OCI-LY7 (cell line): ENCODE measurements at places on chromosomes 16 and 17. TPM values are rescaled to one million over a fixed set of nuclear protein-coding genes. Genes with fewer than 3 reads are reported as not detected.
A peak's percentile ranks its signal among the peaks of the same experiment; 100 is the strongest.

DNA sequence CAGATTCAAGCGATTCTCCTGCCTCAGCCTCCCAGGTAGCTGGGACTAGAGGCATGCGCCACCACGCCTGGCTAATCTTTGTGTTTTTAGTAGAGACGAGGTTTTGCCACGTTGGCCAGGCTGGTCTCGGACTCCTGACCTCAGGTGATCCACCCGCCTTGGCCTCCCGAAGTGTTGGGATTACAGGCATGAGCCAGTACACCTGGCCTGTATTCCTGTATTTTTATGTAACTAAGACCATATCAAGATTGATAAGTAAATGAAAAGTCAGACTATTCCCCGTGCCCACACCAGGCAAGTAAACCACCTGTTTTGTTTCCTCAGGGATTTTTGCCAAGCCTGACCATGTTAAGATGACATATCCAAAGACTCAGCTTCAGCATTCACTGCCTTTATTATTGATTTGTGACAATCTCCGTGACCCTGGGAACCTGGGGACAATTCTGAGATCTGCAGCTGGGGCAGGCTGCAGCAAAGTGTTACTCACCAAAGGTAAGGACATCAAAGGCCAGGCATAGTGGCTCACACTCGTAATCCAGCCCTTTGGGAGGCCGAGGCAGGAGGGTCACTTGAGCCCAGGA is 5.6 kb downstream of the MRM3 start:
- no peak for DNase-seq

- DNase-seq, result no peak
Observed at GRCh38 chr16:78489072-78489471, 389.6 kb downstream of the WWOX start.

DNA sequence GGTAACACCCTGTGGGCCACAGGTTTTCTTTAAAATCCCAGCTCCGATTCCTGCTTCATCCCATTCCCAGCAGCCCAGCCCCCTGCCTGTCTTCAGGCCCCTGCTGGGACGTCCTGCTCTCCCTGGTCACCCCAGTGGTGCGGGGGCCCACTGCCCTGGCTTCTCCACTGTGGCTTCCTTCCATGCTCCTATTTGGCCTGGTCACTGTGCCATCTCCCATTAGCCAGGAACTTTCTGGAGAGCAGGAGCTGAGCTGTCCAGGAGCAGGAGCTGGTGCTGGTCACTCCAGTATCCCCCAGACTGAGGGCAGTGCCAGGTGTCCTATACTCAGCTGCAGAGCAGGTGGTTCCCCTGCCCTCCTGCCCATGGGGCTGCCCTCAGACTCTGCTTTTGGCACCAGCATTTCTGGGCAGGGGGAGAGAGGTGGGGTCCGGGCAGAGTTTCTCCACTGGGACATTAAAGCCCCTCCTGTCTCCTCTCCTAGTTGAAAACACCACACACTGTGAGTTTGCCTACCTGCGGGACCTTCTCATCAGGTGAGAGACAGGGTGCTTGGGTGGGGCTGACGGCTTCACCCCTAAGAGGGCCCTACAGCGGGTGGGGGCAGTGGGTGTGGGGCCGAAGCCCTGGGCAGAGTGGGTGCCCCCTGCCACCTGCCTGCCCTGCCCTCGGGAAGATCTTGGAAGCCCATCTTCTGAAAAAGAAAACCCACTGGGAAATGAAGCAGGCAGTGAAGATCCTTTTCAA is 356.2 kb downstream of the SEC14L1 start:
- DNase-seq, result no peak

GRCh38 chr17:16215965-16216316 is 607 bp upstream of the NCOR1 start:
- DNase-seq, result peak; percentile 83

Gene NOL11
- 61.5 and 64.9 TPM in 2 replicates for total RNA-seq

GRCh38 chr17:28796062-28796461 is 46.5 kb downstream of the FAM222B start:
- no peak for DNase-seq

Gene TNFRSF13B
- total RNA-seq, result 5.7 and 7.5 TPM in 2 replicates

Gene LITAF
- 34.2 and 43.2 TPM in 2 replicates for total RNA-seq

Gene NATD1
- 6.0 and 6.8 TPM in 2 replicates for total RNA-seq

DNA sequence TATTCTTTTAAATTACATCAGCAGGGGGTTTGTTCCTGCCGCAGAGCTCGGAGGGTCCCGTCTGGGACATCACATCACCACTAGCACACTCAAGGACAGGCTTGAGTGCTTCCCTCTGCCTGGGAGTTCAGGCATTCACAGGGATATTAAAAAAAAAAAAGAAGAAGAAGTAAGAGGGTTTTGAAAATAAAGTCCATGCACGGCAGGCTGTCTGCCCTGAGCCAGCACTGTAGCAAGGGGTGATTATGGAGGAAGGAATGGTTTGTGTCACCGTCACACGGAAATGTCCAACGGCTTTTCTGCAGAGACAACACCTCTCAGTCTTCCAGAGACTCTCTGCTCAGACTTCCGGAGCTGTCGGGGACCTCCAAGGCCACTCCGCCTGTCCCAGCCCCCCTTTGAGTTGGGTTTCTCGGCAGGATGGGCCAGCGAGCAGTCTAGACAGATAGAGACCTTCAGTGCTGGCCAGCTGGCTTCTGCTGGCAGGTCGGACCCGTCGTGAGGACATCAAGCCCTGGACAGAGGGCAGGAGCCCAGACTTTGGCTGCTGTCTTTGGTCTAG is 33.6 kb downstream of the MEOX1 start:
- DNase-seq, result no peak

GRCh38 chr17:4742629-4743028 is 2.9 kb upstream of the CXCL16 start:
- no peak for DNase-seq
